GM19239 (cell line): ENCODE measurements at places on chromosomes 2 and 18.
A peak's percentile ranks its signal among the peaks of the same experiment; 100 is the strongest.

GRCh38 chr2:176192351-176192750 is 3.9 kb downstream of the HOXD1 start:
- no peak for DNase-seq

- no peak for DNase-seq
Observed at GRCh38 chr2:161265874-161266273, 42.4 kb upstream of the PSMD14 start.

DNA sequence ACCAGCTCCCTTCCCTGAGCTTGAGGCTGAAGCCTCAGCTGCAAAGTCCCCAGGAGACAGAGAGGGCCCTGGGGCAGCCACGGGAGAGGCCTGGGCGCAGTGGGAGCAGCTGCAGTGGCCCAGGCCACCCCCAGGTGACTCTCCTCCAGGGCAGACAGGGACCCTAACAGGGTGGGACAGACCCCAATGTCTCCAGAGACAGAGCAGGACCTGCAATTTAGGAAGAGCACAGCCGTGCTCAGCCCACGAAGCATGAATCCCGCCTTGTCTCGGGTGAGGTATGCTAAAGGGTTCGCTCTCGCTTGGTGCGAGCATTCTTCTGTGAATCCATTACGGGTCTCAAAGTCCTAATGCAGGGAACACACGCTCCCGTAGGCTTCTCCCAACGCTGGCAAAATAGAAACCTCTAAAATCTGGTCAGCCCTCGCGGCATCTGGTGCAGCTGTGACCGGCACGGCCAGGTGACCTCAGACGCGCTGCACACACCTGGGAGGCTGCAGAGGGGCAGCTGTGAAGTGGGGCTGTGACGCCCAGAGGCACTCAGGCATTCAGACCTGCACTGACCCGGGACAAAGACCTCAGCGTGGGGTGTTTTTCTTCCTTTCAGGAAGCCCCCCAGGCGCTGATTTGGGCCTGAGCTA is 12.6 kb downstream of the MBP start:
- DNase-seq, result no peak

- no peak for DNase-seq
Observed at GRCh38 chr2:105734762-105735538, 9.8 kb upstream of the NCK2 start.

- DNase-seq, result no peak
Observed at GRCh38 chr18:47847635-47848034, 82.8 kb downstream of the SMAD2 start.

- no peak for DNase-seq
Observed at GRCh38 chr2:176121190-176122051, 1.1 kb upstream of the HOXD9 start.

- DNase-seq, result no peak
Observed at GRCh38 chr2:149205143-149205542, 125.2 kb upstream of the LYPD6 start.

DNA sequence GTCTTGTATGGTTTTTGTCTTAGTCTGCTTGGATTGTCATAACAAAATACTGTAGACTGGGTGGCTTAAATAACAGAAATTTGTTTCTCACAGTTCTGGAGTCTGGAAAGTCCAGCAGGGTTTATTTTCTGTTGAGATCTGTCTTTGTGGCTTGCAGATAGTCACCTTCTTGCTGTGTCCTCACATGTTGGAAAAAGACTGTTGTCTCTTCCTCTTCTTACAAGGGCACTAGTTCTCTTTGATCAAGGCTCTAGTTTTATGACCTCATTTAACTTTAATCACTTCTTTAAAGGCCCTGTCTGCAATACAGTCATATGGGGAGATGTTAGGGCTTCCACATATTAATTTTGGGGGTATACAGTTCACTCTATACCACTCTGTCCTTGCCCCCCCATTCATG is 56.5 kb downstream of the NBEAL1 start:
- no peak for DNase-seq

DNA sequence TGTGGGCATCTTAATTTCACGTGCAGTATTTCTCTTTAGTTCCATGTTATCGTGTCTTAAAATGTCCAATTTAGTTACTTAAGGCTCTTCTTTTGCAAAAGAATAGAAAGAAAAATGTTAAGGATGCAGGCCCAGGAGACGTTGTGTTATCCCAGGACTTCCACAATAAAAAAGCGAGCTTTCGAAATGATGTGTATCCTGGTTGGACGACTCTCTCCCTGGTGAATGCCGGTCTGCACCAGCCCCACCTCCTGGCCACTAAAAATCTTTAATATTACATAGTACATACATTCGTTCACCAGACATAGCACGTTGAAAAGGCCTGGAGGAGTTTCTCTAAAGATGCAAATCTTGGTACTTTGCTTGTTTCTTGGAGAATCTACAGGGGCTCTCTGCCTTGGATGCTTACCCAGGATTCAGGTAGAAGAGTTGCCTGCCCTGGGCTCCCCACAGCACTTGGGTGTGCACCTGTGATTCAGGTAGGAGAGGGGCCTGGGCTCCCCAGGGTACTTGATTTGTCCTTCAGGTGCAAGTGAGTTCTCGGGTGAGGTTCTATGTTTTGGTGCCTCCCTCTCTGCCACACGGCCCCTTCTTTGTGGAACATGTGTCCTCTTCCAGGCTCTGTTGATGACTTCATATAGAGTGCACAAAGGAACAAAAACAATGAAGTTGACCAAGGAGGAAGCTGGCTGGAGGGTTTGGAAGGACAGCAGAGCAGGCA is 26.6 kb downstream of the TWIST2 start:
- DNase-seq, result no peak

- DNase-seq, result peak; percentile 65
Observed at GRCh38 chr2:46909771-46910419, 5.7 kb downstream of the MCFD2 start.

- no peak for DNase-seq
Observed at GRCh38 chr2:162219426-162219825, 23.8 kb downstream of the FAP start.

GRCh38 chr2:98569197-98569793 is 39.0 kb downstream of the COA5 start:
- peak; percentile 62 for DNase-seq

- no peak for DNase-seq
Observed at GRCh38 chr2:68907232-68907919, 36.2 kb upstream of the BMP10 start.

GRCh38 chr2:46704041-46704440 is 211.6 kb downstream of the MCFD2 start:
- no peak for DNase-seq

GRCh38 chr2:48620604-48621003 is 2.9 kb downstream of the GTF2A1L start:
- DNase-seq, result no peak

GRCh38 chr18:1019191-1019590 is 114.5 kb downstream of the ADCYAP1 start:
- no peak for DNase-seq

DNA sequence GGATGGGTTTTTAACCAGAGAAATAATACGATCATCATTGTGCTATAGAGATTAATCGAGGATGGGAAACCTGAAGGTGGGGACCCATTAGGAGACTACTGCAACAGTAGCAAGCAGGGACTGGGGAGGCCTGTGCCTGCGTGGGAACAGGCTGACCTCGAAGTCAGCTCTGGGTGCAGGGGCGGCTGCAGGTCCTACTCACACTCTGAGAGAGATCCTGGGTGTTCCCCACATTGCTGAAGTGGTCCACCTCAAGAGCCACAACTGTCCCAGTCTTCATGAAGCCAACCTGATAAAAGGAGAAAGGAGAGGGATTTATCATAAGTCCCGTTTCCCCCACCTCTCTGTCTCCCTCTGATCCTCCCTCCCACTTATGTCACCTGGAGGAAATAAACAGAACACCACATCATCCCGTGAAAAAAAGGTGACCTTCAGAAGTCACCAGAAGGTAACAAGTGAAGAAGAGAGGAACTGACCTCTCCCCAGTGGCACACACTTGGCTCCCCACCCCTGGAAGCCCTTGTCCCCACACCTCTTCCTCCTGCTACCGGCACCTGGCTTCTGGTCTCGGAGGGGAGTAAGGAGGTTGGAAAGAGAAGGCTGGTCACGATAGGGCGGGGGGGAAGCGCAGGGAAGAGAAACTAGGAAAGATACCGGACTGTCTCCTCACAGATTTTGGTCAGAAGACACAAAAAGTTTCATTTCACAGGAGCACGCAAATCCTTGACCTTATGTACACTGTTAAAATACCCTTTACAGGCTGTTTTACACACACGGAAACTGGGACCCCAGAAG is 50.4 kb downstream of the XDH start:
- no peak for DNase-seq

DNA sequence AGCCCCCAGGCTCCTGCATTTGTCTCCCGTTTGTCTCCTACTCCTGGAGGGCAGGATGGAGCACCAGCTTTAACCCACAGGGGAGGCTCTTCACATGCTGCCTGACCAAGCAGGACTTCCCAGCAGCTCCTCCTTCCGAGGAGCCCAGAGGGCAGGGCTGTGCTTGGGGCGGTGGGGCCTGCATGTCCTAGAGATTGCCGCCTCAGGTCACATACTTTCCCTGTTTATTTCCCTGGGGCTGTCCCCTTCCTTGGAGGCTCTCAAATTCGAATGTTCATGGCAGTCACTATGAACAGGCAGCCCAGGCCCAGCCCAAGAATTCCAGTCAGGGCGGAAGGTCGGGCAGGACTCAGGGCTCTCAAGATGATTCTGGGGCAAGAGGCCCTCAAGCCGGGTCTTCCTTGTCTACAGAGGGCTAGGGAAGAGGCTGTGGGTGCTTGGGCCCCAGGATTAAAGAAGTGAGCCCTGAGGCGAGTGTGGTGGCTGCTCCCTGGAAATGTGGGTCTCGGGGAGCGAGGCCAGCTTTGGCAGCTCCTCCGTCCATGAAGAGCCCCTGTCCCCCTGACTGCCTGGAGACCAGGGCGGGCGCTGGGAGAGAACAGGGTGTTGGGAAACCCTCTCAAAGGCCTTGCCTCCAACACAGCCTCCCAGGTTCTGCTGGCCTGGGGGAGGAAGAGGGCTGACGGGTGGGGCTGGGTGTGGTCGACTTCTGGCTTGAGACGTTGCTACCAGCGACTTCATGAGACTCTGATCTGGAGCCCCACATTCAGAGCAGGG is 48.9 kb upstream of the HPCAL1 start:
- DNase-seq, result no peak
